GM23248 (cell line): ENCODE measurements at places on chromosomes 1 and 21. TPM values are rescaled to one million over a fixed set of nuclear protein-coding genes. Genes with fewer than 3 reads are reported as not detected.

UBL4B gene
- not detected in 2 replicates for polyA plus RNA-seq

DNA sequence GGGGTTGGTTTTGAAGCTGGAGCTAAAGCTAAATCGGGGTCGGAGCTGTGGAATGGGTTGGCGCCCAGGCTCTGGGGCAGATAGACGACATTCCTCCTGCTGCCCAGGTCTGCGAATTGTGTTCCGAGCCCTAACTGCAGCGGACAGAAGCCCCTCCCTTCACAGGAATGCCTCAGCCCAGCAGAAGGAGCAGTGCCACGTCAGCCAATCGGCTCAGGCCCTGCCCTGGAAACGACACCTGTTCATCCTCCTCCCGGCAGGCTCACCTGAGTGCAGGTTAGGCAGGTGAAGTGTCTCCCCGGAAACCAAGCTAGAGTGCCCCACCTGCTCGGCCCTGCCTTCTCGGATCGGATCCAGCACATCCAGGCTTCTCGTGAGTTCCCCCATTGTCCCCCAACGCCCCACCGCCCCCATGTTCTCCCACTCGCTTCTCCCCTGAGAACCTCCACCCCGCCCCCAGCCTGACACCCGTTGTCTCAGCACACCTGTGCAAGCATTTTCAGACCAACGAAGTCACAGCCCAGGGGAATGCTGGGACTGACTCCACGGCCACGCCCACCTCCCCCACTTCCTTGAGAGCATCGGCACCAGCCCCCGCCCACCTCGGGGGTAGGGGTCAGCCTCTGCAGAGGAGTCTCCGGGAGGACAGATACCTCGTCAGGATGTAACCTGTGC is 775 bp downstream of the TMEM125 start:
- H3K27ac ChIP-seq = no peak overlapping the region
- H3K27me3 ChIP-seq = no peaks in the 10 kb centered on the region; the same call in 1 of the 2 replicates
- no peak overlapping the region for H3K4me3 ChIP-seq
- H3K36me3 ChIP-seq = no peaks in the 10 kb centered on the region
- no peaks in the 10 kb centered on the region for H3K4me1 ChIP-seq

- no peaks in the 10 kb centered on the region for H3K36me3 ChIP-seq
- H3K4me3 ChIP-seq = no peak overlapping the region
- no peak overlapping the region for H3K27ac ChIP-seq
- H3K4me1 ChIP-seq = no peaks in the 10 kb centered on the region
- H3K27me3 ChIP-seq = 0 out of 2 replicates have a peak, but pooled peaks cover 5% of the 10 kb centered on the region
These were observed 46.8 kb downstream of the CHD5 start for GRCh38 chr1:6133146-6133895.

DNA sequence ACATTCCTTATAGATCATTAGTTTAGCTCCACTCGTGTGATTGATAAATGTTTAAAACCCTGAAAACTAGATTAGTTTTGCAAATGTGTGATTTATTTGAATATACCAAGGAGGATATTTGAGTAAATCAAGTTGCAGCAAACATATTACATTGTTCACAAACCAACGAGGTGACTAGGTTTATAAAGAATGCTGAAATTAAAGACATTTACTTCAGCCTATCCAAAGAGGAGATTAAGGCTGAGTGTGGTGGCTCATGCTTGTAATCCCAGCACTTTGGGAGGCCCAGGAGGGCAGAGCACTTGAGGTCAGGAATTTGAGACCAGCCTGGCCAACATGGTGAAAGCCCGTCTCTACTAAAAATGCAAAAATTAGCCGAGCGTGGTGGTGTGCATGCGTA is 34.1 kb downstream of the VTCN1 start:
- H3K27me3 ChIP-seq = no peaks in the 10 kb centered on the region
- H3K27ac ChIP-seq = no peak overlapping the region
- H3K4me3 ChIP-seq = no peak overlapping the region
- peaks cover 8% of the 10 kb centered on the region; the same call in 1 of the 2 replicates for H3K4me1 ChIP-seq
- DNase-seq = peak; percentile 34

DNA sequence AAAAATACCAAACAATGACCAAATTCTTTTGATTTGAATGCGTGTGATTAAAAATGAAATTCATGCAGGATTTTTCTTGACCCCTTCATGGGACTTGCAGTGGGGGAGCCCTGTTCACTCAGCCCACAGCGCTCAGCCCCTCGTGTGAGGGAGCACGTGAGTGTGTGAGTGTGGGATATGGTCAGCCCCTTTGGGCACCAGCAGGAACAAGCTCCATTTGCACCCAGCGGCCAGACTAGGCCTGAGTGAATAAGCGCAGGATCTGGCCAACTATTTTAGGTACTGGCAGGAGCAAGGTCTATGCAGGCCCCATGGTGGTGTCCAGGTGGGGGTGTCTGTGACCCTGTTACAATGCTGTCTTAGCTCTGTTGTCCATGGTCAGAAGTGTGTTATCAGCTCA is 1631.2 kb downstream of the BRINP3 start:
- DNase-seq = no peak
- H3K27ac ChIP-seq = no peak overlapping the region
- H3K36me3 ChIP-seq = no peaks in the 10 kb centered on the region
- no peaks in the 10 kb centered on the region for H3K4me1 ChIP-seq
- H3K27me3 ChIP-seq = no peaks in the 10 kb centered on the region

KCNH1 gene
- 0.71 and 0.77 TPM in 2 replicates for polyA plus RNA-seq

KCNJ6 gene
- polyA plus RNA-seq = 0.05 and 0.11 TPM in 2 replicates

DNA sequence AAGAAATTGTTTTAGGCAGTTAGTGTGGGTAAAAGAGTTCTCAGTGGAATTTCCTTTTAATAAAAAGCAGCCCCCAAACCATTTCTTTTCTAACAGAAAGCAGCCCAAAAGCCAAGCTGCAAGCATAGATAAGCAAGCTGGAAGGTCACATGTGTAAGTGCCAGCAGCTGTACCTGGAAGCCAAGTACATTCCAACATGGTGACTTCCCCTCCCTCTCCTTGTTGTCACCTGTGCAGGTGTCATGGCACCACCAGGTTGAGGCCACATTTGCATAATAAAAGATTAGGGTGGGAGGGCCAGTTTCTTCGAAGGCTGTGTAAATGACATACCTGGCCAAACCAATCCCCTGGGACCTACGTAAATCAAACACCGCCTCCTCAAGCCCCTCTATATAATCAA is 240.3 kb upstream of the RAB4A start:
- H3K27me3 ChIP-seq = 0 out of 2 replicates have a peak, but pooled peaks cover 8% of the 10 kb centered on the region
- no peak for DNase-seq
- H3K27ac ChIP-seq = no peak overlapping the region

DNA sequence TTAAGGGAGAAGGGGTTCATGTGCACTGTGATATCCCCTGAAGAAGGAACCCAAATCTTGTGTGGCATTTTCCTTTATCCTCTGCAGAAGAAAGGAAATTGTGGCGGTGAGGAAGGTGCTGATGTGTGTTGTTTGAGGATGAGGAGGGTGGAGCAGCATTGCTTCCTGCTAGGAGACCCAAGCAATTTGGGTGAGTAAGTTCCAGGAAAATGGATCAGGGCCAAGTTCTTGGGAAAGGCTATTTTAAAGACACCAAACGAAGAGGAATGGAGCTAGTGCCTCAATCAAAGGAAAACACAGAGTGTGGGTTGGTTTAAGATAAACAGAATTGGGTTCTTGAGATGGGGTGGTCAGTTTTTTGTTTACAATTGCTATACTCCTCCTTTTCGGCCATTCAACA is 86.7 kb upstream of the MARK1 start:
- H3K4me1 ChIP-seq = no peaks in the 10 kb centered on the region
- no peak for DNase-seq
- H3K27ac ChIP-seq = no peak overlapping the region
- H3K36me3 ChIP-seq = no peaks in the 10 kb centered on the region
- 0 out of 2 replicates have a peak, but pooled peaks cover 9% of the 10 kb centered on the region for H3K27me3 ChIP-seq
